GM12864 (cell line): ENCODE measurements at places on chromosomes 2 and 18.

GRCh38 chr18:59033359-59033758, 106.3 kb upstream of the SEC11C start:
- no peak for DNase-seq

DNA sequence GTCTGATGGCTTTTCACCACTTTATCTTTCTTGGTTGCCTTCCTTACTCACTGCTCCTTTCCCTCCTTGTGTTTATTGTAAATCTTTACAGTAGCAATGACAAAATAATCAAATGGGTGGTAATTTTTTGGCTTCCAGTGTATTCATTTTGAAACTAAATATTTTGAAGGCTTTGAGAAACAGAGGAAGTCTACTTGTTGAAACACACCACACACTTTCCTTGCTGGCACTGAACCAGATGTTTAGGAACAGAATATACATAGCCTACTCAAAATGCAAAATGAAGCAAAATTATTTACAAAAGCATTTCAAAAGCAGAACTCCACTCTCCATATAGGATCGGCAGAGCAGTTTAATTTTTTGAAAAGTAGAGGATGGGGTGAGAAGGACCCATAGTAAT, 189.8 kb downstream of the LTBP1 start:
- no peak for DNase-seq

DNA sequence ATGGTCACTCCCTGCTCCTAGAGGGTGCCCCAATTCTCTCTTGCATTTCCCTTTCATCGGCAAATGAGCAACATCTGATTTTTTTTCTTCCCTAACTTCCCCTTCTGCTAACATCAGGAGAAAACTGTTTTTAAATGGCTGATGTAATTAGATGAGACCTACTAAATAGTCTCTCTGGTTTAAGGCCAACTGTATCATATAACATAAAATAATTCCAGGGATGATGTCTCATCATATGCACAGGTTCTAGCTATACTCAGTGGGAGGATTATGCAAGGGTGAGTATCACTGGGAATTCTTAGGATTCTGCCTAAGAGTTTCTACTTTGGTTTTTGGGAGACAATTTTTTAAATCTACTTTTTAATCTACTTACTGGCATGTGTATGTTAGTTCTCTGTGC, 193.4 kb downstream of the PARD3B start:
- no peak for DNase-seq

DNA sequence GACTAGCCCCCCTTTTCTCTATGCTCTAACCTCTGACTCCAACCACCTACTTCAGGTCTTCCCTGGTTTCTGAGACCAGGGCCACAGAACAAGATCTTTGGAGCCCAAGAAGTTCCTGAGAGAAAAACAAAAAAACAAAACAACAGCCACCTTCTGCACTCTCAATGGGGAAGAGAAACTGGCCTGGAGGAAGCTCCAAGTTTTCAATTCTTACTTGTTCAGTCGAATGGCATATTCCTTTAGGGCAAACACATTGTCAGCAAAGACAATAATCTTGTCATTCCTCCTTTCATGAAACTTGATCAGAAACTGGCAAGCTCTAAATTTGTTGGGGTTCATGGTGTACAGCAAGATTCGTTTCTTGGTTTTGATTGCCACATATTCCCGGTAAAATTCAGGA, 15.0 kb downstream of the ERCC3 start:
- DNase-seq: no peak
